ENCODE measurements at places on chromosomes 3 and 15.

DNA sequence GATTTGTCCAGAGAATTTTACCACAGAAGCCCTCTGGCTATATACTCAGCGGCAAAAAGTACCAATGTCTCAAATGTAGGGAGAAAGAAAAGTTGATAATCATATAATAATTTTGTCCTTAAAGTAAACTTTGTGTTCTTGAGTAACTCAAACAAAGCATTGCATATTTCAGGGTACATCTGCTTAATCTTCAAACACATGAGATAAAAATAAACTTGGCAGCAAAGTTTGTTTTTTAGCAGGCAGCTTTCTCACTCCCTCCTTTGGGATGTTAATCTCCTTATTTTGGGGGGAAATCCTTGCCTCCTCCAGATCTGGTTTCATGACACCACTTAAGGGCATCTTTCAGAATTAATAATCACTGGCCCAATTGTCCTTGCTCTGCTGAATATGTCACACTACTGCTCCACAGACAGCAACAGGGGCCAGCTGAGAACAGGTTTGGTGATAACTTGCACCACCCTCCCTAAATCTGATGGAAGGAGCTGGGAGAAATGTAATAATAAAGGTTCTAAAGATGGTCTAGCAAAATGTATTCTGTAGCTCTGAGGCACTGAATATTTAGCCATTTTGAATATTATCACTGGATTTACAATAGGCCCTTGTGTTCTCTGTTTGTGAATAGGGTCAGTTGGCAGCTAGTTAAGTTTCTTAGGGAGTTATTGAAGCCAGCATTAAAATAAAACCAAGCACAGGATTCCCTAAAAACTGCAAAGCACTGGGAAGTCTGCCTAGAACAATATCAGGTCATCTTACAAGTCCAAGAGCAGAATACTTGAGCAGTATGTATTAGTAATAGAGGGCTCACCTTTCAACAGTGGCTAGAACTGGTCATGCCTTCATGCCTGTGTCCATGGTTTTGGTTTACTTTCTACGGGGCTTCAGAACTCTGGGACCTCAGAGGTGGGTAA, 79.2 kb downstream of the EFL1 start:
- no peak for DNase-seq

DNA sequence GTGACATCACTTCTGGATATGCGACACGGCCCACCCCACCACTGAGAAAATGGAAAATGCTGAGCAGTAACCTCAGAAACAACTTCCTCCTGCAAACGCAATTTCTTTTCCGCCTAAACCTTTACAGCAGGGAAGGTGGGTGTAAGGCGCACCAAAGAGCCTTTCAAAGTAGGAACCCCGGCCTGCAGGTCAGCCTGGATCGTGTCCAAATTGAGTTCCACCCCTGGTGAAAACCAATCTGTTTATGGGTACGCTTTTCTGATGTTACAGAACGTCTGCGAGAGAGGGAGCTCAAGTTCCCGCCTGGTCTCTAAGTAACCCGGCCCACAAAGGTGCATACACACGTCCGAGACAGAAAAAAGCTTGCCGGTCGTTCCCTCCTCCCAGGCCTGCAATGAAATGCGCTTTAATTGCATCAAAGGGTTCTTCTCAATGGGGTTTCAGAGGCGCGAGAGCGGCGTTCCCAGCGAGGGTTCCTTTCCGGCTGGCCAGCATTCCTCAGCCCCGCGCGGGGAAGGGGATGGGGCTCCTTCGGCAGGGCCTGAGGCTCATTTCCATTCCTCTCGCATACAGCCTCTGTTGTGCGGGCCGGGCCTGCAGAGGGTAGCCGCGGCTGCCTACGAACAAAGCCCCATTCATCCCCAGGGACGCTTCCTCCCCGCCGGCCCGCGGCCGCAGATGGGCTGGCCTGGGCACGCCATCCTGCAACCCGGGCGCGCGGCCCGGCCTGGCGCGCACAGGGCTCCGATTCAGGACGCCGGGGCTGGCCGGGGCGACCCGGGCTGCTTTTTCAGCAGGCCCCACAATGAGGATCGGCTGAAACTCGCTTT, 138.1 kb downstream of the TMCO5A start:
- DNase-seq: no peak

GRCh38 chr3:111803123-111803593, 55.9 kb upstream of the PHLDB2 start:
- DNase-seq: no peak

DNA sequence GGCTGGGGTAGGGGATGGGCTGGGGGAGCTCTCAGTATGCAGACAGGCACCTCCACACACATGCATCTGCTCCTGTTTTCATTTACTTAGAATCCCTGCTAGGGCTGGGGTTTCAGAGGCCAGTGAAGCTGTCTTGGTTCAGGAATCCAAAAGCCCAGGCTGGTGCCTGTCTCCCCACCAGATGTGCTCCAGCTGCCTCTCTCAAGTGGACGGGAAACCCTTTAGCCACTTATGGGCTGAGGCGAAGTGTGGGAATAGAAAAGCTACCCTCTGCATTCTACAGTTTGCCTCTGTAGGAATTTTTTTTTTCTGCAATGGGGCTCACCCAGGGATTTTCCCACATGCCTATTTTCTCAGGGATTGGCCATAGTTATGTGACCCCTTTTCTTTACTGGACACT, 72.5 kb downstream of the ATP2B2 start:
- DNase-seq: no peak

- no peak for DNase-seq
Measured at GRCh38 chr3:50523279-50523811, 19.9 kb upstream of the CACNA2D2 start.

DNA sequence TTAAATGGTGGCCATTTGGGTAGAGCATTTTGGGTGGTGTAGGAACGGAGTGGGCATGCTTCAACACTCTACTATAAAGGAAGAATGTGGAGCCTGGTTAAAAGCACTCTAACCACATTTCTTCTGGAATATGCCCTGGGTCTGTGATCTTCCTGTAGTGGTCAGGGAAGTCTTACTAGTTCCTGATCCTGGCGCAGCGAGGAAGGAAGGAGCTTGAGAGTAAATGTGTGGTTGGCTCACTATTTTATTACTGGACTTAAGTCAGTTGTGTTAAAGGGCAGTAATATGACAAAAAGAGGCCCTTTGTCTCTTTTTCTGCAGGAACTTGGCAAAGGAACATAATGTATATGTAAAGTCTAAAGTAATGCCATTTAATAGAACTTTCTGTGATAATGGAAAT, 197.6 kb upstream of the ZPLD1 start:
- no peak for DNase-seq

GRCh38 chr3:55297245-55297644, 189.9 kb downstream of the WNT5A start:
- no peak for DNase-seq

GRCh38 chr3:188867691-188868265, 304.0 kb upstream of the TPRG1 start:
- no peak for DNase-seq

DNA sequence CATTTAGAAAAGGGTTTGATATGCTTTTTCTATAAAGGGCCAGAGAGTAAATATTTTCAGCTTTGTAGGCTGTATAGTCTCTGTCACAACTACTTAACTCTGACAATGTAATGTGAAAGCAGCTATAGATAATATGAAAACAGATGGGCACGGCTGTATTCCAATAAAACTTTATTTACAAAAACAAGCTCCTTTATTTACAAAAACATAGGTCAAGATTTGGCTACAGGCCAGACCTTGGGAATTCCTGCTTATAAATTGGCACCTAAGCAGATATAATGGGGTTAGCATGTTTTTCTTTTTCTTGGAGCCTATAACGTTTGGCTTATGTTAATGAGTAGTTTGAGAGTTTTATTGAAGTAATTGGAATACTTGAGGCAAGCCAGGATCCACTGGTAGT, 119.4 kb upstream of the CGNL1 start:
- no peak for DNase-seq

- no peak for DNase-seq
Measured at GRCh38 chr3:24769918-24770317, 275.3 kb upstream of the THRB start.

DNA sequence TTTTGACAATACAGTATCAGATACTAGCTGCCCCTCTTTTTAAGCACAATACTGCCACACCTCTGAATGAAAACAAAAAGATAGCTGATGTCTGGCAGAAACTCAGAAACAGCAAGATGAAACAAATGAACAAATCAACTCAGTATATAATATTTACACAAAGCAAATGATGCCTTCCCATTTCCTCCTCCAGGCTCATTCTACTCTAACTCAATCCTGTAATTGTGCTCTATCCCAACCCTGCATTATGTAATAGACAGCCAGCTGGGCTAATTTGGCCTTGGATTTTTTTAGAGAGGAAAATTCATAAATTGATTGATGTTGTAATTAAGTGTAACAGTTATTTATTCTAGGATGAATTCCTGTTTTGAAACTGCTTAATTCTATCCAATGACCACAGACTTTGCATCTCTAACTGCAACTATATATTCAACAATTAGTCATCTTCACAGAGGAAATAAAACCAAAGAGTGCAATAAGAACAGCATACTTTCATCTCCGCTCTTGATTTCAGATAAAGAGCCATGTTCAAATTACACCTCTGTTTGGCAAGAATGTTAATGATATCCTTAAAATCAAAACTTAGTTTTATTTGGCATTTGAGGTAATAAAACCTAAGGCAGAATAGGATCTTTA, 6.1 kb downstream of the ATG3 start:
- no peak for DNase-seq

DNA sequence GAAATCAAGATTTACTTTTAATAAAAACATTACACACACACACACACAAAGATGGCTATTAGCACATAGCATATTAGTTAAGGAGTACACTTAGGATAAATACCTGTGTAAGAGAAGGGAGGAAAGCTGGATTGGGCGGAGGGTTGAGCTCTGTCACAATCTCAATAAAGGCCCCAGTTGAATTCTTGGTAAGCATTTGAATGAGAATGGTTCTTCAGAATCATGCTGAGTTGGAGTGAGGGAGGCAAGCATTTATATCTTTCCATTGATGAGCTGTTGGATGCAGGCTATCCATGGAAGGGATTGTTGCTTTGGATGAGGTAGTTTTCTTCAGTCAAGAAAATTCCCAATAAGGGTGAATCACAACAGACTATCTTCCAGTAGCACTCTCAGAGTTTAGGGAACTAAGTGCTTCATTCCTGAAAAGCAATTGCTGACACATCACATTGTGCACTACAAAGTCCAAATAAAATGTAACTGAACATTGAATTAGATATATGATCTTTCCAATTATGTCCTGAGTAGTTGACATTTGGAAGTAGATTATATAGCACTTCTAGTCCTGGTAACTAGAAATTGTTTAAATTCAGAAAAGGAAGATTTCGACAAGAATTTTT, 95.7 kb downstream of the SUCNR1 start:
- DNase-seq: no peak

DNA sequence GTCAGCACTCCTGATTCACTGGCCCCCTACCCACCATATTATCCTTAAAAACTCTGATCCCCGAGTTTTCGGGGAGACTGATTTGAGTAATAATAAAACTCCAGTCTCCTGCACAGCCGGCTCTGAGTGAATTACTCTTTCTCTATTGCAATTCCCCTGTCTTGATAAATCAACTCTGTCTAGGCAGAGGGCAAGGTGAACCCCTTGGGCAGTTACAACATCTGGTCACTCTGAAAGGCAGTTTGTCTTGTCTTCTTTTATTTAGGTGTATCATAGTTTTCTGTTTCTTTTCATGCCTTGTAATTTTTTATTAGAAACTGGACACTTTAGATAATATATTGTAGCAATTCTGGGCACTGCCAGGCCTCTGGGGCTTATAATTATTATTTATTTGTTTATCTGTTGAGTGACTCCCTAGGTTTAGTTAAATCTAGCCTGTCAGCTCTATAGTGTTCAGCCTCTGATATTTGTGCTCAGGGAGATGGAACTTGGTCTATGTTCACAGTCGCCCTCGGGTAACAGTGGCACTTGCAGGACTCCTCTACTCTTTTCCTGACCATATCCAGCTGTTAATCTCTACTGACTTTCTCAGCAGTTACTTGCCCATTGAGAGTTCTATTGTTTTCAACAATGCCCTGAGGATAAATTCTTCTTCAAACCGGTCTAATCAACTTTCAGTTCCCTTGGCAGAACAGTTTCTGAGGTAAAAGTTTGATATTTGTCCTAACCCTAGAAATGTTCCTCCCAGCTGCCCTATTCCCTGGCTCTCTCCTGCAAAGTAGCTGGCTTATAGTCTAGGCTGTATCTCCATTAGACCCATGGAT, 15.5 kb upstream of the PLAAT1 start:
- no peak for DNase-seq

- DNase-seq: no peak
Measured at GRCh38 chr3:21715662-21716061, 35.3 kb downstream of the ZNF385D start.
